ENCODE measurements at places on chromosomes 4 and X. TPM values are rescaled to one million over a fixed set of nuclear protein-coding genes. Genes with fewer than 3 reads are reported as not detected.
A peak's percentile ranks its signal among the peaks of the same experiment; 100 is the strongest.

Gene MAP9
- total RNA-seq: 17.8 TPM

Gene TEX13C
- total RNA-seq: not detected

Gene TBX22
- 0.26 TPM for total RNA-seq

Gene GPR119
- not detected for total RNA-seq

DNA sequence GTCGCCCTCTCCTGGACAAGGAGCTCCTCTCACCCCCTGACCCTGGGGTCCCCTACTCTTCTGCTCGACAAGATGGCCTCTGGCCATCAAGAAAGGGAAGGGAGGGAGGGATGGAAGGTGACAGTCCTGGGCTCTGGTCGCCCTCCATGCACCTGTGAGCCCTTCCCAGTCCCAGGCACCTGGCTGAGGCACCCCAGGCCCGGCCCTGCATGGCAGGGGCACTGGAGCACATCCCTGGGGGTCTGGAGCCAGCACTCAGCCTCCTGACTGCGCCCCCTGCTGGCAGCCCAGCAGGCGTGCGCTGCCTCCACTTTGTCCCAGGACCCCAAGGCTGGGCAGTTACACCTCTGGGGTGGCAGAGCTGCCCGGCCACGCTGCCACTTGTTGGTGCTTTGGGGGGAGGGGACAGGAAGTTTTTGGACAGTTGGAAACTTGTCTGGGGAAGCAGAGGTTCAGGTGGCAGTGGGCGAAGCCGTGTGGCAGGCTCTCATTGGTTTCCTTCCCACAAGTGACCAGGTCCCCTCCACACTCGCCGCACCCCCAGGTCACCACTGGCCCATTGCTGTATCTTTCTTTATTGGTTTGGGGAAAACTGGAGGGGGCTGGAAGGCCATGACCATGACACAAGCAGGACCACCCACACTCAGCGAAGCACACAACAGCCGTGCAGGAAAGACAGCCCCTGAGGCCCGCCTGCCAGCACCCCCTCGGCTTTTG is 4.3 kb downstream of the PNCK start:
- peaks cover 52% of the 10 kb centered on the region for H3K27me3 ChIP-seq
- H3K4me3 ChIP-seq: no peak overlapping the region
- no peak for DNase-seq
- H3K4me1 ChIP-seq: peaks cover 11% of the 10 kb centered on the region

DNA sequence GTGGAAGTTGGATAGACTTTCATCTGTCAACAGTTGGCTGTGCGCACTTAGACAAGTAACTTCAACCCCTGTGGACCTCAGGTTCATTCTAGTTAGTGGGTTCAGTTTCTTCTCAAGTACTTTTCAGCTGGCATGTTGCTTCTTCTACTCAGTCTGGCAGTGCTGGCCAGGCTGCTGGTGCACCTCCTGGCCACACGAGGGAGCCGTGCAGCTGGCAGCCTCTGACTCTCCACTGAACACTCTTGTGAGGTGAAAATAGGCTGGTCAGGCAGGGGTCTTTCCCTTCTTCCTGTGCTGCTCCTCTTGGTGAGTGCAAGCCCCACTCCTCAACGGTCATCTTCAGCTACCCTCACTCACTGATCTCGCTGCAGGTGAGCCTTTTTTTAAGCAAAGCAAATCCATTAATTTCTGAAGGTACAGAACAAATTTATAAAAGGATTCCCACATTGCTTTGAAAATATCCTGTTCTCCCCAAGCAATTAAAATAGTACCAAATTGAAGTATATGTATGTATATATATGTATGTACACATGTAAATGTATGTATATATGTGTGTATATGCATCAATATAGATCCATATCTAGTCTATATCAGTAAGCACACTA is 30.6 kb downstream of the LONRF3 start:
- no peak overlapping the region for H3K4me3 ChIP-seq
- peak; percentile 37 for DNase-seq
- H3K27me3 ChIP-seq: peaks cover 6% of the 10 kb centered on the region
- H3K4me1 ChIP-seq: no peaks in the 10 kb centered on the region
- H3K36me3 ChIP-seq: no peaks in the 10 kb centered on the region
- H3K27ac ChIP-seq: no peak overlapping the region

GRCh38 chr4:119068529-119068962 is 67.1 kb upstream of the MYOZ2 start:
- H3K4me3 ChIP-seq: no peak overlapping the region
- DNase-seq: no peak
- no peak overlapping the region for H3K27ac ChIP-seq
- H3K36me3 ChIP-seq: peaks cover 20% of the 10 kb centered on the region

- H3K27ac ChIP-seq: no peak overlapping the region
- no peak overlapping the region for H3K4me3 ChIP-seq
- DNase-seq: no peak
- H3K4me1 ChIP-seq: peaks cover 15% of the 10 kb centered on the region
Measured at GRCh38 chr4:183171484-183172267, 72.6 kb downstream of the WWC2 start.

DNA sequence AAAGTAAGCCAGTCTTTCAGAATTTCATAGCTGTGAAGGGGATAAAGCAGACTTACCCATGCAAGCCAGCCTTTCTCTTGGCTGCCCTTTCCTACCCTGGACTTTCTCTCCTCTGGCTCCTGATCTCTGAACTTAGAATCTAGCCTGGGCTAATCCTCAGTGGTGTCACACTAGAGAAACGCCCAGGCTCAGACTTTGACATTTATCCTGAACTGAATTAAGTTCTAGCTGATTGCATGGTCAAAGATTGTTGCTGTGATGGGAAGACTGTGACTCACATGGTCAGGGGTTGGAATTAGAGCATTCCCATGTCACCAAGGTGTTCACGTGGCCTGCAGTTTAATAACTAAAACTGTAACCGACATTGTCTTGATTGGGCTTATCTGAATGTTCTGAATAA is 469.5 kb upstream of the FAT1 start:
- no peaks in the 10 kb centered on the region for H3K36me3 ChIP-seq
- H3K27ac ChIP-seq: no peak overlapping the region
- no peaks in the 10 kb centered on the region for H3K4me1 ChIP-seq
- no peak for DNase-seq
- H3K4me3 ChIP-seq: no peak overlapping the region

GRCh38 chr4:64712590-64712989 is 303.3 kb upstream of the TECRL start:
- H3K27ac ChIP-seq: no peak overlapping the region
- no peaks in the 10 kb centered on the region for H3K36me3 ChIP-seq
- no peak for DNase-seq
- no peak overlapping the region for H3K4me3 ChIP-seq

Measured in neural crest cell (in vitro differentiated cells).